Left lobe of liver (tissue), 2 donors: ENCODE measurements at places on chromosomes 13 and 19. TPM values are rescaled to one million over a fixed set of nuclear protein-coding genes. Genes with fewer than 3 reads are reported as not detected.

The KLK11 gene
- total RNA-seq, result not detected

The CEACAM8 gene
- total RNA-seq, result 0.33 TPM

The LYL1 gene
- 1.5 TPM for total RNA-seq

The CCDC8 gene
- 0.55 TPM for total RNA-seq

The CBLC gene
- total RNA-seq, result 14.0 TPM

The CFAP97D2 gene
- total RNA-seq, result not detected

The CEACAM3 gene
- 0.35 TPM for total RNA-seq

The KCNN4 gene
- 0.43 TPM for total RNA-seq

The PRSS57 gene
- not detected for total RNA-seq

The PCID2 gene
- total RNA-seq, result 14.9 TPM

The RXFP2 gene
- total RNA-seq, result not detected

The KIR2DL3 gene
- total RNA-seq, result not detected

The ZNF708 gene
- total RNA-seq, result 1.8 TPM

The COL5A3 gene
- total RNA-seq, result 24.3 TPM

The TEKTIP1 gene
- total RNA-seq, result 1.9 TPM

The SIGLEC11 gene
- total RNA-seq, result 1.3 TPM
